ENCODE measurements at places on chromosomes 7 and 10.

DNA sequence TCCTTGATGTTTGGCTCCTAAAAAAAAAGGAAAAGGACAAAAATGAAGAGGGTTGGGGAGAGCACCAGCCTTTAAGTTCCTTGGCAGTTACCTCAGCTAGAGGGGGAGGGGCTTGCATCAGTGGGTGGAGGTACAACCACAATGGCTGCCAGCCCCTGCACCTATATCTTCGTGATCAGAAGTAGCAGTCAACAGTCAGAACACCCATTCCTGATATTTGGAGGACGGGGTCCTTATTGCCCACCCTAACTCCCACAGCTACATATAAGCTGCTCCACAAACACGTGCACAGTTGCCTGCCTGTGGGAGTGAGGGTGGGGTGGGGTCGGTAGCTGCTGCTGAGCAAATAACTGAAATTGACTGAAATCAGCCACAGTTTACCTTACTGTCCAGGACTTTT is 26.2 kb downstream of the C1GALT1 start:
- no peak for DNase-seq

- DNase-seq: no peak
Measured at GRCh38 chr7:77426052-77426404, 9.9 kb upstream of the GSAP start.

GRCh38 chr7:122092964-122093797 is 50.9 kb downstream of the AASS start:
- DNase-seq: peak; percentile 15

DNA sequence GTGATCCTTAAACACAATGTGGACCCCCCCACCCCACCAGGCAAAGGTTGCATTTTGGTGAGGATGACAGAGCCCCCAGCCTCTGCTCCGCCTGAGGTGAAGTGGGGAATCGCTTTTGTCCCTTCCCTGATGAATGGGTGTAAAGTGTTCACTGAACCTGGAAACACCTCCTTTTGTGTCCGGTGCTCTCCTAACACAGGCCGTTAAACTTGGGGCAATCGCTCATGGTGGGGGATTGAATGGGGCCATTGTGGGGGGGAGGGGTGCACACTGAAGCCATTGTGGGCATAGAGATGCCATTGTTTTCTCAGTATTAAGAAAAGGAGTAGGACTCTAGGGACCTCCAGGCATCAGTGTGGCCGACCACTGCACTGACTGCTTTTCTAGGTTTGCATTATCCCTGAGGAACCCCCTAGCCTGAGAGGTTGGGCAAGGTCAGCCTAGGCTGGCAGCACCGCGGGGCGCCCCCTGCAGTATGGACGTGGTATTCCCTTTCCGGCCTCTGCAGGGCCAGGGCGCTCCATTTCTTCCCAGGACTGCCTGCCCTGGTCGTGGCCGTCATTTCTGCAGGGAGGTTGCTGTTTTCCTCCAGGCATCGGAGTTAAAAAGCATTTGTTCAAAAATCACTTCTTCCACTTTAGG is 158.3 kb downstream of the TCF7L2 start:
- no peak for DNase-seq

- DNase-seq: no peak
Measured at GRCh38 chr10:18713077-18713476, 53.8 kb downstream of the ARL5B start.

- no peak for DNase-seq
Measured at GRCh38 chr10:111116762-111117445, 40.1 kb downstream of the ADRA2A start.

GRCh38 chr10:106712988-106713387 is 451.5 kb downstream of the SORCS1 start:
- no peak for DNase-seq

GRCh38 chr7:101562531-101563197 is 66.4 kb downstream of the MYL10 start:
- DNase-seq: no peak

DNA sequence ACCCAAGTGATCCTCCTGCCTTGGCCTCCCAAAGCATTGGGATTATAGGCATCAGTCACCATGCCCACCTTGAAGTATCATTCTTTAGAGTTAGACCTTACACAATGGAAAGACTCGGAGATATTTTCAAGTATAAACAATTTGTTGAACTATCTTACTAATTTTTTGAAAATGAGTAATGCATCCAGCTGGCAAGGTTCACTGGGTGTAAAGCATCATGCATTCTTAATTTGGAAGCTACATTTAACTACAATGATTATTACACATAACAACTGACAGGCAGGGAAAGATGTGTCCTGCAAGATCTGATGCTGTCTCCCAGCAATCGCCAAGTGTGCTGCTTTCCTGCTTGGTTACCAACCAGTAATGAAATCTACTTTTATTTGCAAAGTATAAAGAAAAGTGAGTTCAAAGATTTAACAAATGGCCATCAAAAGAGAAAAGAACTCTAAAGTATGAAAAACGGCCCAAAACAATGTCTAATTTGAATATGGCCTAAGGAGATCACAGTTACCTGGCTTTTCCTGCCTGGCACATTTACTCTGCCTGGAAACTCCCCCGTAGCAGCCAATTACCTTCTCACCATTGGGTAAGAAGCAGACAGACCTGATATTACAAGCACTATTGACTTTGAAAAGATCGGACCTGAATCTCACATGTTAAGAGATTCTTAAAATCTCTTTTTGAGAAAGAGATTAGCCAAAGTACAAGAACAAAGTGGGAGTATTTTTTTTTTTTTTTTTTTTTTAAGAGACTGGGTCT is 59.3 kb upstream of the NMT2 start:
- no peak for DNase-seq

- DNase-seq: no peak
Measured at GRCh38 chr7:133274265-133274664, 21.4 kb downstream of the EXOC4 start.

- no peak for DNase-seq
Measured at GRCh38 chr7:16587790-16588189, 57.8 kb downstream of the ANKMY2 start.

DNA sequence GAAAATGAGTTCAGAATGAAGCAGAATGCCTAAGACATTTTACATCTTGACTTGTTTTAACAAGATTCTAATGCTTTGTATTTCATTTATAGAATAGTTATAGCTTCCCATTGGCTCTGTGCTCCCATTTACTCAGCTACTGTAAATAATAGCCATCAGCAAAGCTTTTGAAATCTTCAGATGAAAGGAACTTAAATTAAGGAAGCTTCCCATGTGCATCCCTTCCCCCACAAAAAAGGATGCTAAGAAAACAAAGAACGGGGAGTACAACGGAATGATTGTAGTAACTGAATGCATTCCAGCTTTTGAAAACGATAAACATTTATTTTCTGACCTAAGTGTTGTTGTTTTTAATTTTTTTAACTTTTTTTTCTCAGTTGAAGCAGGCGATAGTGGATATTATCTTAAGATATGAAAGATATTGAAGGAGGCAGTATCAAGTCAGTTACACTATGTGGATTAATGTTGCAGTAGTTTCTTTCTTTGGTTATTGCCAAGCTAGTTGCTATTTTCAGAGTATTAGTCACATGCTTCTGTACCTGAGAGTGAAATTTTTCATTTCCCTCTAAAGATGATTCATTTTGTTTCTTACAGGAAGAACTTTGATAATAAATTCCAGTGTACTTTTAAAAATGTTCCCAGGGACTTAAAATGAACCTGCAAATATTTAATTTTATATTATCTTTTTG is 129.2 kb downstream of the KCND2 start:
- no peak for DNase-seq

GRCh38 chr7:17098515-17098914 is 199.9 kb upstream of the AHR start:
- DNase-seq: no peak

GRCh38 chr10:122492006-122492405 is 30.7 kb downstream of the HTRA1 start:
- no peak for DNase-seq

- DNase-seq: no peak
Measured at GRCh38 chr10:14244147-14244546, 86.6 kb downstream of the FRMD4A start.

DNA sequence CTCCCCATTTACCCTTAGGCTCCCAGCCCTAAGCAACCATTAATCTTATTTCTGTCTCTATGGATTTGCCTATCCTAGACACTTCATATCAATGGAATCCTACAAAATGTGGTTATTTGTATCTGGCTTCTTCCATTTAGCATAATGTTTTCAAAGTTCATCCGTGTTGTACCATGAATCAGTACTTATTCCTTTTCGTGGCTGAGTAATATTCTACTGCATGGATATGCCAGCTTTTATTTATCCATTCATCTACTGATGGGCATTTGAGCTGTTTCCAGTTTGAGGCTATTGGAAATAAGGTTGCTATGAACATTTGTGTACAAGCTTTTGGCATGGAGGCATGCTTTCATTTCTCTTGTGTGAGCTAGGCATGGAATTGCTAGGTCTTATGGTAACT is 121.1 kb downstream of the WDR11 start:
- DNase-seq: no peak

DNA sequence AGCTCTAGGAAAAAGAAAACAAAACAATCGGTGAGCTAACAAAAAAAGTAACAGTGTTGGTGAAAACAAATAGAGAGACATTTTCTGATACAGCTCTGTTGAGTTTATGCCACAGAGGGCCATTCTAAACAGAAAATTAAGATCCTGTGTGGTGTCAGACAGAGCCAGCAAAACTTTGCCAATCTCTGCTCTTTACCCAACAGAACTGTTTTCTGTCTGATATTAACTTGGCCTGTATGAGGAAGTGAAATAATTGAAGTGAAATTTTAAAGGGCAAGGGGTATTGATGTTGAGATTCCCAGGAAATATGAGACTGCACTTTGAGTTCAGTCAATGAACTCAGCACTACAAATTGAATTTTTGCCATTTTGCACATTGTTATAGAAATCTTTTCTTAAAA is 101.0 kb downstream of the AOAH start:
- DNase-seq: no peak

GRCh38 chr10:70191161-70191971 is 21.1 kb upstream of the SAR1A start:
- no peak for DNase-seq

DNA sequence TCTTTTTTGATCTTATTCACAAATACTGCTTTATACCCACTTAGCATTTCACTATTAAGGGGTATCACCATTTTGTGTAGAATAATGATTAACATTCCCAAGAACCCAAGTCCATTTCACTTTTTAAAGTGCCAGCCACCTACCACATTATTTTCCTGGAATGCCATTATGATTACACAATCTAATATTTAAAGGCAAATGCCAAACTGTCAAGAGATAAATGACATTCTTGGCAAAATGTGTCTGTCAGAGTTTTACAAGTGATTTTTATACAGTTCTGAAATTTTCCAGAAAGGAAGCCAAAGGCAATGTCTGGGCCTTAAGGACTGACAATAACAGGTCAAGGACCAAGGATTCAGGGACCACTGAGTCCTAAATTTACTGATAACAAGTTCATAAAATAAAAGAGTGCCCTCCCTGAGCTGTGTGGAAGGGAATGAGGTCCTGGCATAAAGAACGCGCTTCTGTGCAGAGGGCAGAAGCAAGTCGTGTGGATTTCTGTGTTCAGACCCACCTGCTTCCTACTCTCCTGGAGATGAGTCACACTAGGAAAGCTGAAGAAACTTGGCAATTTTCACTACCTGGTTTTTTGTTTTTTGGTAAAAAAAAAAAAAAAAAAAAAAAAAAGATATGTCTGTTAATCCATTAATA is 66.5 kb downstream of the UBE2H start:
- no peak for DNase-seq
